Non-pigmented ciliary epithelial cell (primary cell): ENCODE measurements at places on chromosomes 12 and 14.
A peak's percentile ranks its signal among the peaks of the same experiment; 100 is the strongest.

DNA sequence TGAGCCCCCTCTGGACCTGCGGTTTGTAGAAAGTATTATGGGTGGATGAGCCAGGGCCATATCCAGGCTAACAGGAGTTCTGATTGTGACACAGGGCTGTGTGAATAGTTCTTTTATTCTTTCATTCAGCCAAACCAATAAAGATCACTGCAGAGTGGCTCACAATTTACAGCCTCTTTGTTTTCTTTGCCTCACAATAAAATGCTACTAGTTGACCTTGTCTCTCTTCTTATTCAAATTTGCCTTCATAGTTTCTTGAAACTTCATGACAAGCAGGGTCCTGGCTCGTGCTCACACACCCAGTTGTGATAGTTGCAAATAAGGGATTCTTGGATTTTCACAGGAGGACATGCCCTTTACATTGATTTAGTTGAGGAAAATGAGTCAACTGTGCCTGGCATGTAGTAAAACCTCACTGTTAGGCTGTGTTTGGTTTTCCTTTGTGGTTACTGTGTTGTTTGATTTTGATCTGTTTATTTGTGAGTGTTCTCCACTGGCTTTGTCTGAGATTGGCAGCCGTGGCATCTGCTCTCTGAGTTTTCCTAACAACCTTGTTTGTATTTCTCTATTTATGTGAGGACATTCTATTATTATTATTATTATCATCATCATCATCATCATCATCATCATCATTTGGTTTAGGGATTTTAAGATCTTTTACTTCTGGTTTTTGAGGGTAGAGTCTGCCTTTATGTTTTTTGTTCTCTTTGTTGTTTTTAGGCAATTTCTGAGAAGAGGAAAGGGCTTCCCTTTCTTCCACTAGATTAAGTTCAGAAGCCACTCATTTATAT, 2.7 kb upstream of the KRT6B start:
- no peak for DNase-seq

DNA sequence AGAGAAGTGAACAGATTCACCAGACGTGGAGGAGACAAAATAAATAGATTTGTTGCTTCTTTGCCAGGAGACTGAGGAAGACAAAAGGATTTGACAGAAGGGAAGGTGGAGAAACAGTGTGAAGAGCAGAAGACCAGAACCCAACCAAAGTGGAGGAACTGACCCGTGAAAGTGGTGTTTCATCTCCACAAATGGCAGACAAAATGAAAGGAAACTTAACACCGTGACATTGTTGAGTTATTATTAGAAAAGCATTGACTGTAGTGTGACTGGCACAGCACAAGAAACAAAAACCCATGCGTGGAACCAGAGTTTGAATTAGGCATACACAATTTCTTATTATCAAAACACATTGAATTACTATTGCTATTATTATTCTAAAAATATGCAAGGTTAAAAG, 518.1 kb downstream of the TMEM121 start:
- DNase-seq, result no peak

- no peak for DNase-seq
Observed at GRCh38 chr14:74301594-74302151, 1.1 kb downstream of the ABCD4 start.

- no peak for DNase-seq
Observed at GRCh38 chr12:40240779-40241178, 16.0 kb downstream of the LRRK2 start.

- DNase-seq, result no peak
Observed at GRCh38 chr14:42378274-42378673, 771.6 kb downstream of the LRFN5 start.

DNA sequence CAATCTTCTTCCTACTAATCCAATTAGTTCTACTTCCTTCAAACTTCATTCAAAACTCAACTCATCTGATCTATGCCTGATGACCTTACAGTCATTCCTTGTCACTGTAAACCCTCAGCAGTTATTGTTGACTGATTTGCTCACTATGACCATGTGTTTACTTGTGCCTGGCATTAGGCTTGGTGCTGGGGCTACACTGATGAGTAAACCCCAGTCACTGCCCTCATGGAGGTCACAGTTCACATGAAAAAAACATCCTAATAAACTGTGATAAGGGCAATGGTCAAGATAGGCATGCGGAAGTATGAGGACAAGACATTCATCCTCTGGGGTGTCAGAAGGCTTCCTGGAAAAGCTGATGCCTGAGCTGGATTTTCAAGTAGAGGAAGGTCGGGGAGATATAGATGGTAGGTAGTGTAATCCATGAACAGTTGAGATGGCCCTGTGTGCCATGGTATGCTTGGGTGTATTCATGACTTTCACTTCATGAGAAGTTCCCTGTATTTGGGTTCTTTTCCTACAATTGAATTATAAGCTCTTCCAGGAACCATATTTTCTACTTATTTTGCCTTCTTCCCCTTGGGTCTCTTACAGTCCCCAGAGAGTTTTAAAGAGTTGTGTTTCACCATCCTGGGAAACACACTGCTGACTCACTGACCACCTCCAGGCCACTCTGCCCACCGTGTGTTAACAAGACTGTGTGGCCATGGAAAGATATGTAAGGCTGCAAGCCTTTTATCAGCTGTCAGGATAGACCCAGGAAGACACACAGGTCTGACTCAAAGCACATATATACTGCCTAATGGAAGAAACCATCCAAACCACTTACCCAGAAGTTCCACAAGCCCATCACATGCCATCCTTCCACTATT, 38.7 kb upstream of the DUSP6 start:
- DNase-seq, result peak; percentile 61
